ENCODE measurements at places on chromosomes 1 and 21. TPM values are rescaled to one million over a fixed set of nuclear protein-coding genes. Genes with fewer than 3 reads are reported as not detected.

- no peak for DNase-seq
These were observed 3.2 kb downstream of the GSTM2 start for GRCh38 chr1:109671067-109671466.

The ARHGEF19 gene
- 10.2 TPM for total RNA-seq

The TBX19 gene
- total RNA-seq: 2.6 TPM

The AADACL4 gene
- total RNA-seq: not detected

GRCh38 chr1:175449306-175449705 is 256.7 kb upstream of the KIAA0040 start:
- DNase-seq: no peak

The CACHD1 gene
- total RNA-seq: 0.91 TPM

DNA sequence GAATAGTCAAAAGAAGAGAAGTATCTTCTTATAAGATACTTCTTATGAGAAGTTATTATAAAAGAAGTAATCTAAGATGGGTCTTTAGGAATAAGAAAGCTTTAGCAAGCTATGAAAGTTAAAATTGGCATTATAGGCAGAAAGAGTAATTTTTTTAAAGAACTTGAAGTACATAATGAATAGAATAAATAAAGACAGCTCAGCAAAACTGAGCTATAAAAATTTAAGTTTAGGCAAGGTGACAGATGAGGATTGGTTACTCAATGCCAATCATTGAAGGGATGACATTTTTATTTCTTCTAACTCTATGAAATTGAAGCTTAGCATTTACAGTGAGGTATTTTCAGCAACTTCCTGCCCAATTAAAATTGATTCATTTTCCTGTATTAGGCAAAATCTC is 966.8 kb downstream of the BRINP3 start:
- no peak for DNase-seq

Data from activated naive CD8-positive, alpha-beta T cell treated with anti-CD3 and anti-CD28 coated beads, Interleukin-2, amount 10 ng/mL, durations not matched to agents 7 days and 5 days (primary cell).